AG04449 (cell line): ENCODE measurements at places on chromosomes 5 and 9.

DNA sequence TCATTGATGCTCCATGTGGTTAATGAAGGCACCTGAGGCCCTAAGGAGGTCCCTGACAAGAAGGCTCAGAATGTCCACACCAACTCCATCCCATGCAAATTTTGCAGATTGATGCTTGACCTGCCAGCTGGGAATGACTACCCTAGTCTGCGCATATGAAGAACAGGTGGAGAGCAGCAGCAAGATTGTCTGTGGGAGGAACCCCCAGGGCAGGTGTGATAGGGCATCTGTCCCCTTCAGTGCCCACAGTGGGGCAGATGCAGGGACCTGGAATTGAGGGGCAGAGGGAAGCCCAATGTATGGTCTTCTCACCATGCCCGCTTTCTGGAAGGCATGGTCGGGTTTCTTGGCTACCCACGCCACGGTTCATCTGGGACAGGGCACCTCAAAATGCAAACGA, 79.6 kb downstream of the MACROH2A1 start:
- DNase-seq, result no peak

- DNase-seq, result no peak
Measured at GRCh38 chr9:133725886-133726285, 12.3 kb downstream of the SARDH start.

- no peak for DNase-seq
Measured at GRCh38 chr9:98207606-98208005, 15.2 kb upstream of the CORO2A start.

- DNase-seq, result peak; percentile 37
Measured at GRCh38 chr5:109907731-109908130, 218.0 kb downstream of the MAN2A1 start.

DNA sequence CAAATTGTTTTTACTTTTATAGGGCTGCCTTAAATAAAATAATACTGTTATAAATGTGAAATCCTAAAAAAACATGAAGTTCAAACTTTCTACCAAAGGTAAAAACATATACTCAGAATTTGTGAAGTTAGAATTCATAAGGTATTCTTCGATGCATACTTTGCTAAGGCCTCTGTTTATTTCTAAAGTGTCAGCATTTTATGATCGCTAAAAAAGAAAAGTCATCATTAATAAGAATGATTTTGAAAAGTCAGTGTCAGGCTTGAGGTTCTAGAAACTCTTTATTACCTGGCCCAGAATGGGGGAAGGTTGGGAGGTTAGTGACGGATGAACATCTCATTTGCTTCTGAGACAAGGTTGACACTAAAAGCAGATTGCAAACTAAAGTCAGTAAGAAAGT, 26.2 kb upstream of the NADK2 start:
- DNase-seq, result no peak

DNA sequence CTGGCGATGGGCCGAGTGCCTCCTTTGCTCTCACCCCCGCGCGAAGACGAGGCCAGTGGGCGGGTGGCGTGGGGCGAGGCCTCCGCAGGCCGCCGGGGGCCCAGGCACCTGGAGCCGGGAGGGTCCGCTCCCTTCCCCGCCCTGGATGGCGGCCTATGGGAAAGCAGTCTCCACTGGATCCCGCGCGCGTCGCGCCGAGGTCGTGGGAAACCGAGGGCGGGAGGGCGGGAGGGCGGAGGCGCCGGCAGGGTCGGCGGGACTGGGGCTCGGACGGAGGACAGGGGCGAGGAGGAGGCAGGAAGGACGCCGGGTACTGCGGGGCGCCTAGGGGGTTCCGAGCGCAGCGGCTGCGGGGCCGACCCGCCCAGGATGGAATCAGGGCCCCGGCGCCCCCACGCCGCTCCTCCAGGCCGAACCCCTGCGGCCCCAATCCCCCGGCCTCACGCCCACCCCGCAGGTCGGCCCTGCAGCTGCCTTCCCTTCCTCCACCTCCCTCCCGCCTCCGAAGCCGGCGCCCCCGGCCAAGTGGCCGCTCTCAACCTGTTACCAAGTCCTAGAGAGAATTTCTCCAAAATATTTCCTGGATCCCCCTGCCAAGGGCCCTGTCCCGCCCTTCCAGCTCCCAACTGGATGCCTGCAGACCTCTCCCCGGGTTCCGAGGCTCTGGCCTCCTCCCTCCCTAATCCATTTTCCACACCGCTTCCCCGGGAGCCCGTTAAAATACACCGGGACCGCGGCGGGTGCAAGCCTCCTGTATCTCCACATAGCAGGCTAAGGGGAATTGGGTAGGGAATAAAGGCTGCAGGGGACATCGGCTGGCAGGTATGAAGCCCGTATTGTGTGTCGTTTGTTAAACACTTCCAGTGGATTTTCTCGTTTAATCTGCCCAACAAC, 146.3 kb downstream of the ERCC6L2 start:
- no peak for DNase-seq

- no peak for DNase-seq
Measured at GRCh38 chr9:113359385-113359784, 10.0 kb downstream of the BSPRY start.
